ENCODE measurements at places on chromosomes 4 and X. TPM values are rescaled to one million over a fixed set of nuclear protein-coding genes. Genes with fewer than 3 reads are reported as not detected.
A peak's percentile ranks its signal among the peaks of the same experiment; 100 is the strongest.

DNA sequence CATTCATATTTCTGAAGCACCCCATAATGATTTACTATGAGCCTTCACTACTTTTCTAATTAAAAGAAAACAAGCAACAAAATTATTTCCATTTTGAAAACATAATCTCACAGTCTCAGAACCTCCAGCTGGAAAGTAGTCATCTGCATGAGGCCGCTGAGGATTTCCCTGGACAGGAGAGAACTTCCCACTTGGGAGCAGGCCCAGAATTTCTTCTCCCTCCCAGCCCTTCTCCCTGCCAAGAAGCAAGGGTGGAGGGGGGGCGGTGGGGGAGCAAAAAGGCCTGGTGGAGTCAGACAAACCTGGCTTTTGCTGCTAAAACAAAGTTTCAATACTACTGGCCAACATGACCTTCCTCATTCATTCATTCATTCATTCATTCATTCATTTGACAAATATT lies 167.3 kb downstream of the PJA1 start:
- ATAC-seq = peak; percentile 51

SPANXN3 gene
- total RNA-seq = not detected

DNA sequence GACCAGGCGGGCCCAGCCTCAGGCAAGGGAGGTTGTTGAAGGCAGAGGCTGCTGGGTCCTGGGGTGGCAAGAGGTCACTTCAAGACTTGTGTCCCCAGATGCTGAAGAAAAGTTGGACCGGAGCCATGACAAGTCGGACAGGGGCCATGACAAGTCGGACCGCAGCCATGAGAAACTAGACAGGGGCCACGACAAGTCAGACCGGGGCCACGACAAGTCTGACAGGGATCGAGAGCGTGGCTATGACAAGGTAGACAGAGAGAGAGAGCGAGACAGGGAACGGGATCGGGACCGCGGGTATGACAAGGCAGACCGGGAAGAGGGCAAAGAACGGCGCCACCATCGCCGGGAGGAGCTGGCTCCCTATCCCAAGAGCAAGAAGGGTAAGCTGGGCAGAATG lies 4.4 kb downstream of the PQBP1 start:
- ATAC-seq = no peak

RNF128 gene
- not detected for total RNA-seq

DNA sequence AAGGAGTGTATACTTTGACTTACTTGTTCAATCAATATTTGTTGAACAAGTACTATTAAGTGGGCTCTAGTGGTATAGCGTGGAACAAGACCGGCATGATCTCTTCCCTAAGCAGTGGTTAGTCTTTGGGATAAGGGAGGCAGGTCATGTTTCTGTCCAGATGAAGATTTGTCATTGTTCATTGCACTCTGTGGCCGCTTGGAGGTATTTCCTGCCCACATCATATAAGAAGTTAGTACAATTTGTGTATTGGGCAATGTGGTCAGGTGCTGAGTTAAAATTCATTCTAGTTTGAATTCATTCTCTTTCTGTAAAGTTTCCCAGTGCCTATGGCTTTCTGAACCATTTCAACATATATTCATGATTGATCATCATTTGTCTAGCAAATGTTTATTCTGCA lies 101.1 kb upstream of the SHISA3 start:
- no peak for ATAC-seq

DNA sequence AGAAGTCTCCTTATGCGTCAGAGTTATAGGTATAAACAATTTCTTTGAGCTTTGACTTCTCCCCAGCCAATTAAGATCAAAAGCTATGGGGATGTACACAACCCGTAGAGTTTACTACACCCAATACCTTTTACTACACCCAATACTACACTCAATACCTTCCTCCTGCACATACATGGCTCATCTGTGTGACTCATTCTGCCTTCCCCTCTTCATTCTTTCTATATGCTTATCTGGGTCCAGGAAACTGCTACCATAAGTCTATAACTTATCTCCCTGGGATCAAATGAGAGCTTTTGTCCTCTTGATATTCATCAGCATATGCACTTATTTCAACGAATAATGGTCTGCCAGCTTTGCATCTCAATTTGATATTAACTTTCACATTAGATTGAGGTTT lies 28.2 kb downstream of the ANKRD50 start:
- no peak for ATAC-seq

- ATAC-seq = no peak
Observed at GRCh38 chr4:37687194-37687562, 1.0 kb upstream of the RELL1 start.

- ATAC-seq = no peak
Observed at GRCh38 chr4:7311205-7311604, 118.9 kb downstream of the SORCS2 start.

GRCh38 chr4:56613101-56613862 lies 67.8 kb downstream of the HOPX start:
- ATAC-seq = no peak

ABCG2 gene
- total RNA-seq = 2.0 TPM

DRD5 gene
- total RNA-seq = not detected

SPRY1 gene
- 79.9 TPM for total RNA-seq

HSFX4 gene
- not detected for total RNA-seq

- no peak for ATAC-seq
Observed at GRCh38 chrX:42739258-42739657, 38.7 kb downstream of the PPP1R2C start.

PABPC5 gene
- 5.8 TPM for total RNA-seq

FAM9B gene
- total RNA-seq = not detected

ETDB gene
- total RNA-seq = not detected

DNA sequence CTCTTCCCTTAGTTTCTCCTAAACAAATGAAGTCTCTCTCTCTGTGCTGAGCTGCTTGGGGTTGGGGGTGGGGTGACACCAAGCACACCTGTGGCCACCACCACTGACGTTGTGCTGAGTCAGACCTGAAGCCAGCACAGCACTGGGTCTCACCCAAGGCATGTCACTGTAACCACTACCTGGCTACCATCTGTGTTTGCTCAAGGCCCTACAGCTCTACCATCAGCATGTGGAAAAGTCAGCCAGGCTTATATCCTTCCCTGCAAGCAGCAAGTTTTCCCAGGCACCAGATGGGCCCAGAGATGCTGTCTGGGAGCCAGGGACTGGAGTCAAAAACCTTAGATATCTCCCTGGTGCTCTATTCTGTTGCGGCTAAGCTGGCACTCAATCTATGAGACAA lies 6.9 kb downstream of the CXCL10 start:
- no peak for ATAC-seq

GRCh38 chrX:136742721-136743379 lies 37.9 kb downstream of the ARHGEF6 start:
- ATAC-seq = no peak

TEX13D gene
- 0.17 TPM for total RNA-seq

DNA sequence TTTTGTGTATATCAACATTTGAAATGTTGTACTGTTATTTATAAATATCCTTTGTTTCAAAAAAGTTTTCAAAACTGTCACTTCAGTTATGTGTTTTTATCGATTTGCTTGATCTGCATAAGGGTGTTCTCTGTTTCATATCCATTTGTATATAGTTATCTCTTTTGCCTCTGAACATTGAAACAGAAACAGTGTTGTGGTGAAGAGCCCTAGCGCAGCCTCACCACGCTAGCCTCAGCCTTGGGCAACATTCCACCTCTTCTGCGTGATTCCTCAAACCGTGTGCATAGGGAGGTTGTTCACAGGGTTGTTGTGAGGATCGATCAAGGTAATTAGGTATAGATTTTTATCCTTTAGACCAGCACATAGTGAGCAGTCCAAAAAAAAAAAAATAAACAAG lies 287.0 kb upstream of the GALNT7 start:
- no peak for ATAC-seq

CXCL6 gene
- total RNA-seq = not detected

TREX2 gene
- 1.6 TPM for total RNA-seq

TACR3 gene
- not detected for total RNA-seq

ADGRG2 gene
- total RNA-seq = 1.3 TPM

DNA sequence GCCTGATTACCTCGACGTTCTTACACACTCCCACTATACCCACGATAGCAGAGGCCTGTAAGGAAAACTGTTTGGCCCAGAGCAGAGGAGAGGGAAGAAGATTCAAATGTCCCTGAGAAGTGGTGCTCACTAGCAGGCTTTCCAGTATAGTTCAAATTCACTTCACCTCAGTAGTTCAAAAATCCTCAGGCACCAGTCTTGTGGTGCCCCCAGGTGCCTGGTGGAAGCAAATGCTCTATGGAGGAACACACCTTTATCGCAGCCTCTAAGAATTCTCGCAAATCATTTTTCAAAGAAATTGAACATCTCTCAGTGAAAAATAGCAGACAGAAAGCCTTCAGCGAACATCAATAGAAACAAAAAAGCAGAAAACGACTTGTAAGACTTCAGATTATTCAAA lies 12.2 kb upstream of the MTMR1 start:
- peak; percentile 41 for ATAC-seq

GRCh38 chr4:147488556-147488955 lies 7.7 kb downstream of the EDNRA start:
- ATAC-seq = no peak

PCSK1N gene
- total RNA-seq = 3.6 TPM

GRCh38 chr4:5883916-5884315 lies 9.0 kb downstream of the CRMP1 start:
- ATAC-seq = no peak

DNA sequence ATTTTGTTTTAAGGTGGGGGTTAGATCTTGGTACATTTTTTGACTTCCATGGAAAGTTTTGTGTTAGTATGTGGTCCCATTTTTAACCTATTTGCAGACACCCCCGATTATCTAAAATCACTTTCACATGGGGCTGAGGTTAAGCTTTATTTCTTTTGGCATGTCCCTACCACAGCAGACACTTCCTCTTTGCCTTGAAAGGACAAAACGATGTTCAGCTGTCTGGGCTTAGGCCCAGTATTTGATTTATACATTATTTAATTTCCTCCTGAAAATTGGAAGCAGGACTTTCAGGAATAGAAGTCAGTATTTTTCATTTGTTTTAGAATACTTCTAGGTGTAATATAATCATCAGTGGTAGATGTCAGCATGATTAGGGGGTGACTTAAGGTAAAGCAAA lies 112.4 kb upstream of the SPRY1 start:
- no peak for ATAC-seq

DNA sequence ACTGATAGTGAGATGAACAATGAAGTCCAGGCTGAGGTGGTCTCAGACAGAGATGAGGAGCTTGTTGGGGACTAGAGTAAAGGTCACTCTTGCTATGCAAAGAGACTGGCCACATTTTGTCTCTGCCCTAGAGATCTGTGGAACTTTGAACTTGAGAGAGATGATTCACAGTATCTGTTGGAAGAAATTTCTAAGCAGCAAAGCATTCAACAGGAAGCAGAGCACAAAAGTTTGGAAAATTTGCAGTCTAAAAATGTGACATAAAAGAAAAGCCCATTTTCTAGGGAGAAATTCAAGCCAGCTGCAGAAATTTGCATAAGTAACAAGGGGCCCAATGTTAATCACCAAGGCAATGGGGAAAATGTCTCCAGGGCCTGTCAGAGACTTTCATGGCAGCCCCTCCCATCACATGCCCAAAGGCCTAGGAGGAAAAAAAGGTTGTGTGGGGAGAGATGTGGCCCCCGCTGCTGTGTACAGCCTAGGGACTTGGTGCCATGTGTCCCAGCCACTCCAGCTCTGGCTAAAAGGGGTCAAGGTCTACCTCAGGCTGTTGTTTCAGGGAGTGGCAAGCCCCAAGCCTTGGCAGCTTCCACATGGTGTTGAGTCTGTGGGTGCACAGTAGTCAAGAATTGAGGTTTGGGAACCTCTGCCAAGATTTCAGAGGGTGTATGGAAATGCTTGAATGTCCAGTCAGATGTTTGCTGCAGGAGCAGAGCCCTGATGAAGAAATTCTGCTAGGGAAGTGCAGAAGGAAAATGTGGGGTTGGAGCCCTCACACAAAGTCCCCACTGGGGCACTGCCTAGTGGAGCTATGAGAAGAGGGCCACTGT lies 262.8 kb downstream of the DKK2 start:
- no peak for ATAC-seq

DNA sequence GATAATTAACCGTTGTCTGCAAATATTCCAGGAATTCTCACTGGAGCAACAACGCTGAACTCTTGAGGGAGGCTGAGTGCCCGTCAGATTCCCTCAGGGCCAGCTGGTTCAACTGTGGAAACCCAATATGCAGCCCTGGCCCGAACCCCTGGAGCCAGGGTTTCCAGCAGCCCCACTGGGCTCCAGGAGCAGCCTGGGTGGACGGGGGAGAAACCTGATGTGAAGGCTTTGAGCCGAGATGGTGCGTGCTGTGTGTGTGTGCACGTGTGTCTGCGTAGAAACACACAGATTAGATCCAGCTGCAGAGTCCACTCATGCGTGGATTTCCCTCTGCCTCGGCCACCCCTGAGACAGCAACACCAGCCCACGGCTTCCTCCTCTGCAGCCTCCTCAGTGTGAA lies 19.4 kb upstream of the SLC25A6 start:
- no peak for ATAC-seq

DNA sequence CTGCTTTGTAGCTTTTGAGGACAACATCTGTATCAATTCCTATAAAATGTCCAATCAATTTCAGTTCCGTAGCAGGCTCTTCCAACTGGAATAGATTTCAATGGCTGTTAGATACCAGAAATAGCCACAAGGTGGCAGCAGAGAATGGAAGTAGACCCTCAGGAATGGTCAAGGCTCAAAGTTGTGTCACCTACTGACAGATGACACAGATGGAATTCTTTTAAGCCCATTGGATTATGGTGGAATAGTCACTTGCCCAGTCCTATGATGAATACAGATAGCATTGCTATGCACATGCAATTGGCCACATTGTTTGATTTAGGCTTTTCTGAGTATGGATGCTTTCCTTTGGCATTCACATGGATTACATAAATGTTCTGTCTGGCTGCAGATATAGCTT lies 130.4 kb upstream of the RADX start:
- ATAC-seq = peak; percentile 49
